ENCODE measurements at places on chromosomes 1 and 21.
A peak's percentile ranks its signal among the peaks of the same experiment; 100 is the strongest.

DNA sequence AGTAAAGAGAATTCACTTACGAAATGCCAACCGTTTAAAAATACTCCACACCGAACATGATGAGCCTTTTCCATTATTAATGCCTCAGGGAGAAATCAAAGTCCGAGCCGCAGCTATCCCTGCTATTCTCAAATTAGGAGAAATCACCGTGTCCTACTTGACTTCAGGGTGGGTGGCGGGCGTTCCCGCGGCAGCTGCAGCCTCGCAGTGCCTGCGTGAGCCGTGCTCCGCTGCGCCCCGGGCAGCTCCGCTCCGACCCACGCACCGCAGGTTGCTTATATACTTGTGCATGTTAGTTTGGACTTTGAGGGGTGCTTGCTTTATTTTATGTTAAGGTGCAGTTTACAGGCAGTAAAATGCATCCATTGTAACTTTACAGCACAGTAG is 35.6 kb upstream of the PCBP3 start:
- DNase-seq, result no peak

- DNase-seq, result no peak
These were observed at the start of gene TRIM46 for GRCh38 chr1:155173478-155174323. Gene TRIM46, plus strand, starts transcription at chr1:155173849. Its CDS starts 118 bp downstream, at chr1:155173967.

- no peak for DNase-seq
These were observed 60.6 kb downstream of the UCHL5 start for GRCh38 chr1:192998536-192998935.

- no peak for DNase-seq
These were observed 25.5 kb downstream of the DCAF8 start for GRCh38 chr1:160236806-160237205.

DNA sequence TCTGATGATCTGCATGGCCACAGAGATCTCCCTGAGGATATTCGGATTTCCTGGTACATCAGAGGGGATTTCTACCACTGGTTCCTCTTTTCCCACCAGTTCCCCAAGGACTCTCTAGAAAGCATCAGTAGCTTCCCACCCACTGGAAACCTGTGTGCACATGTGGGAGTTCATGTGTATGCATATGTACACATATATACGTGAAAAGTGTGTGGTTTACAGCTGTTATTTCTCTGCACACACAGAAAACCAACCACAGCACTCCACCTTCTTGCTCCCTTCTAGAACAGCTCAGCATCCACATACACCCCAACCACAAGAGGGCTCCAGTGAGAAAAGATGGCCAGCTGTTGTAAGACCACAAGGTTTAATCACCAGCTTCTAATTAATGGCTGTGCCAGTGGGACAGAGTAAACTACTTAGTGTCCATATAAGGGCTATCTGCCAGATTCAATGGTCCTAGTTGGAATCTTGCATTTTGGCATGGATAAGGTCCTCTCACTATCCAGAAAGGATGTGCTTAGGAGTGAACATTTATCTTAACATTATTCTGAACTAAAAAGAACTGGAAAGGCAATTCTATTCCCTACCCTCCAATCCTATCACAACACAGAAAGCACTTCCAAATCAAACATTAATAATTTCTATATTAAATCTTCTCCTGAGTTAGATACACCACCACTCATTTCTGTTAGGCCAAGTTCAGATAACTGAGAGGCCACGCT is 24.1 kb downstream of the GPR3 start:
- DNase-seq, result no peak

DNA sequence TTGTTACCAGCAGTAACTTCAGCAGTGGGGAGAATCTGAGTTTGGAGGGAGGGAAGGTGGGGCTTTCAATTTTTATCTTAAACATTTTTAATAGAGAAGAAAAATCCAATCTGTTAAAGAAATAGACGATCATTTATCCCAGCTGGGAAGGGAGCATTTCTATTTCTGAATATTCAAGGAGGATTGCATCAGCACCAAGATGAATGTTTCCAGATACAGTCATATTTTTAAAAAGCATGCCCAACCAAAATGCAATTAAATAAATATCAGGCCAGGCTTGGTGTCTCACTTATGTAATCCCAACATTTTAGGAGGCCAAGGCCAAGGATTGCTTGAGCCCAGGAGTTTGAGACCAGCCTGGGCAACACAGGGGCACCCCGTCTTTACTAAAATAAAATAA is 1.7 kb upstream of the ATP1A4 start:
- no peak for DNase-seq

DNA sequence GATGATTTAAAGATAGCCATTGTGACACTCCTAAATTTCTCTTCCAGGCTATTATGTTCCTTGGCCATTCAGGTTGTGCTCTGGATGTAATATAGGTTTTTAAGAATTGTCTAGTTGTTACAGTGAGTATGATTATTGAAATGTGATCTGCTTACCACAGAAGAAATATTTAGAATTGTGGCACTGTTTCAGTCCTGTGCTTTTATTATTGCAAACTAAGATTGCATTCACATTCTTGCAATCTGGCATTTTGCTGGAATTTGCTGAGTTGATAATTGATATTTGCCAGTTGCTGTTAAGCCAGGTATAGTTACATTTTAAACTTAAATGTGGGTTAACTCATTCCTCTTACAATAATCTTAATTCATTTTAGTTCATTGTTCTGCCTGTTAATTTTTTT is 22.3 kb downstream of the EXO1 start:
- DNase-seq, result no peak

- no peak for DNase-seq
These were observed 118.1 kb upstream of the PPP2R5A start for GRCh38 chr1:212167098-212167497.

DNA sequence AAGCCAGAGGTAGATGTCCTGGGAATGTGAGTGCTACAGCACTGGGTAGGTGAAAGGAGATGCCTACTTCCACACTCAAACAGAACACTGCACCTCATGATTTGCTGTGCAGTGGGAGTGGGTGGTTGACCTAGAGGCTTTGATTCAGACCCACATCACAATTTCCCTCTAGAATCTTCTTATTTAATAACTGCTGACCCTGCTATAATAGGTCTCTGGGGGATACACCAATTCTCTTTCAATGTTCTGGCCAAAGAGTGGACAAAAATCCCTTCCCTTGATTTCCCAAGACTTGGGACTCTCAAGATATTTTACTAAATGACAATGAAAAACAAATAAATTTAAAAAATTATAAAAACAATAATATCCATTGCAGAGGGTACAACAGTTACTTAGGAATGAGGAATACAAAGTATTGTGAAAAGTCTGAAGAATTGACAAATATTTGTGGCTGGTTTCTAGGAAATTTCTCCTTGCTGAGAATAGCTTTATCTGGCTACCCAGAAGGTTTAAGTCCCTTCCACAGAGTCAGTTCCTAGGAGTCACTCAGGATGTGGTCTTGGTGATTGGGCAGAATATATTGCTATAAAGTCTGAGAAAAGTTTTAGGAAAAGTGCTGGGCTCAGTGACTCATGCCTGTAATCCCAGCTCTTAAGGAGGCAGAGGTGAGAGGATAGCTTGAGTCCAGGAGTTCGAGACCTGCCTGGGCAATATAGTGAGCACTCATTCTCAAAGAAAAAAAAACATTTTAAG is 2.4 kb upstream of the FCGR2A start:
- no peak for DNase-seq

DNA sequence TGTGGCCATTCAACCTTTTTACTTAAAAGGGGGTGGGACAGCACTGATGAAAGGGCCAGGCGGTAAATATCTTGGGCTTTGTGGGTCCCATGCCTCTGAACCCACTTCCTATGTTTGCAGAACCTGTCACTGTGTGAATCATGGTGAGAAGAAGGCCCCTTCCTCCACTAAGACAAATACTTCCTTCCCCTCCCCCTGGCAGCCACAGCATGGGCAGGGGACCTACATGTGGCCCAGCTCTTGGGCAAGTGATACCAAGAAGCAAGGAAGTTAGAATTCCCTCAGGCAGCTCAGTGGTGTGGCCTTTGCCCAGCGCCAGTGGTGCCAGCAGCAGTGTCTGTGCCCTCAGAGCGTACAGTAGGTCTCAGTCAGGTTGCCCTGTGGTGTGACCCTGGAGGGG is 168.6 kb downstream of the TRIM33 start:
- DNase-seq, result no peak

- no peak for DNase-seq
These were observed 15.3 kb downstream of the SRSF4 start for GRCh38 chr1:29166291-29166878.

- peak; percentile 64 for DNase-seq
These were observed 23.4 kb downstream of the KCNQ4 start for GRCh38 chr1:40806731-40807695.

GRCh38 chr1:210506689-210507088 is 178.0 kb downstream of the HHAT start:
- DNase-seq, result no peak

GRCh38 chr1:79197421-79197820 is 190.9 kb upstream of the ADGRL4 start:
- DNase-seq, result no peak

GRCh38 chr1:177487481-177487880 is 316.7 kb downstream of the BRINP2 start:
- DNase-seq, result no peak

- no peak for DNase-seq
These were observed 25.7 kb upstream of the BACE2 start for GRCh38 chr21:41142051-41142795.

DNA sequence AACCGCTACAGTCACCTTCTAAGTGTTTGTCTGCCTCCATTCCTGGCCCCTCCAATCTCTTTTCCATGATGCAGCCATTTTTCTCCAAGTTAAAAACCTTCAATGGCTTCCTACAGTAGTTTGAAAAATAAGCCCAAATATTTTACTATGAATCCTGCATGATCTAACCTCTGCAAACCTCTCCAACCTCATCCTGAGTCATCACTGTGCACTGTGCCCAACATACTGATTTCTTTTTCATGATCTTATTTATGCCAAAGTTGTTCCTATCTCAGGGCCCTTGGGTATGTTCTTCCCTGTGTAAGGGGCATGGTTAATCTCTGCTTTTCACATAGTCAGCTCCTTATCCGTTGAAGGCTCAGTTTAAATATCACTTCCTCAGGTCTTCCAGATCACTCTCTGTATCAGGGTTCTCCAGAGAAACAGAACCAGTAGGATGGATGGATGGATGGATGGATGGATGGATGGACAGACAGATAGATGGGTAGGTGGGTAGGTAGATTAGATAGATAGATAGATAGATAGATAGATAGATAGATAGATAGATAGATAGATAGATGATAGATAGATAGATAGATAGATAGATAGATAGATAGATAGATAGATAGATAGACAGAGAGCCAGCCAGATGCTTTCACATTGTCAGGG is 18.1 kb upstream of the PTPN14 start:
- no peak for DNase-seq

DNA sequence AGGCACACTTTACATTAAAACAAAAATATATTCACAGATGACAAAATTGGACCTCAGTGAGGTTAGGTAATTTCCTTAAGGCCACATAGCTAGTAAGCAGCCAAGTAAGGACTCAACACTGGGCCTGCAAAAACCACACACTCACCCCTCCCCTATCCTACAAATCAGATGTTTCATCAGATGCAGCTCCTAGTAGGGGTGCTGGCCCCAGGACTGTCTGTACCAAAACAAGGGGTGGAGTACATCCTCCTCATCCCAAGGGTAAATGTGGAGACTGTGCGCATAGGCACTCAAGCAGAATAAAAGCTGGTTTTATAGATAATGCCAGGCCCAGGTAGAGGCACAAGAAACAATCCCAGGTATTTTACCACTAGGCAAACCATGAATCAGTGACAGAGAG is 25.7 kb downstream of the URB1 start:
- DNase-seq, result no peak

GRCh38 chr1:68777851-68778250 is 281.0 kb upstream of the DEPDC1 start:
- DNase-seq, result no peak

DNA sequence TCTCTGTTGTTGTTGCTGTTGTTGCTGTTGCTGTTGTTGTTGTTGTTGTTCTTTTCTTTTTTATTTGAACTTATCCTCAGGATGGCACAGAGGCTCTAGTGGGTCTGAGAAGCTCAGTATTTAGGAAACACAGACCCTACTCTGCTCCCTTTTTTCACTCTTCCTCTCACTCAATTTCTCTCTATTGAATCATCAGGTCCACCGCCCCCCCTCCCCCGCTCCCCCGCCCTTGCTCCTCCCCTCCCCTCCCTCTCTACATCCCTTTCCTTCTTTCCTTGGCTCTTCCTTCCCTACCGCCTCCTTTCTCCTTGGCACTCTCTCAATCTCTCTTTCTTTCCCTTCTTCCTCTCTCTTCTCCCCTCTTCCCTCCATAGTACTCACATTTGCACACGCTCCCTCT is 218.5 kb upstream of the ZC3H12A start:
- DNase-seq, result no peak

GRCh38 chr21:44517175-44517899 is 22.7 kb downstream of the KRTAP10-1 start:
- no peak for DNase-seq

DNA sequence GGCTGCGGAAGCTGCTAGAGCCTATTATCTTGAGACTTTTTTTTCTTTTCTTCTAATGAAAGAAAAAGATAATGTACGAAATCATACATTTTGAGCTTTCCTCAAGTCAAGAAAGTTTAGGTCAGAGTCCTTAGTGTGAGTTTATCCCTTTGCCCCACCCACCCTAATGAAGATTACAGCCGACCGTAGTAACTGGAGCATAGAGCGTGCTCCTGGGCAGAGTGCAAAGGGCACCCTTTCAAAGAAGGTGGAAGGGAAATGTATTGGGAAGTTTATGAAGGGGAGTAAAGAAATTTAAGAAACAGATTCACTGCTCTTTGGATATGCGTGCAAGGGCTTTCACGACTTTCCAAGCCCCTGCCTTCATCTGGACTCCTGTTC is 17.2 kb downstream of the GNG12 start:
- DNase-seq, result no peak

DNA sequence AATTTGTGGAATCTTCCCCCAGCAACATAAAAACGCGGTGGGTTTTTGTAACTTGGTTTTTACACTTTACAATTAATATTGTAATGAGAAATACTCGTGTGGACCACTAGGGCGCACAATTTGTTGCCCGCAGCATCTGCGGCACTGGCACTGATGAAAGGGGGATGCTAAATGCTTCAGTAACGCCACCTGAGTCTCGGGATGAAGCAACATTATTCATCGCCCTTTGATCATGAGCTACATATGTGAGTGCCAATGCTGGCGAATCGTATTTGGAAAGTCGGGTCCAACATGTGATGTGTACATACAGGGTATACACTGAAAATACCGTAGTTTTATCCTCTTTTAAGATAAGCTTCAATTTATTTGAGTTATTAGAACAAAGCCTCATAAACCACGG is 34.2 kb upstream of the COX20 start:
- DNase-seq, result no peak

DNA sequence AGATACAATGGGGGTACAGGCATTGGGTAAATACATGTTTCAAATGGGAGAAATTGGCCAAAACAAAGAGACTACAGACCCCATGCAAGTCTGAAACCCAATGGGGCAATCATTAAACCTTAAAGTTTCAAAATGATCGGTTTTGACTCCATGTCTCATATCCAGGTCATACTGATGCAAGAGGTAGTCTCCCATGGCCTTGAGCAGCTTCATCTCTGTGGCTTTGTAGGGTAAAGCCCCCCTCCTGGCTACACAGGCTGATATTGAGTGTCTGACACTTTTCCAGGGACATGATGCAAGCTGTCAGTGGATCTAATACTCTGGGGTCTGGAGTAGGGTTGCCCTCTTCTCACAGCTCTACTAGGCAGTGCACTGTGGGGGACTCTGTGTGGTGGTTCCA is 286.1 kb downstream of the LRRIQ3 start:
- DNase-seq, result no peak

- no peak for DNase-seq
These were observed 319.2 kb upstream of the ADGRL4 start for GRCh38 chr1:79325705-79326104.

All from uterus (tissue), 4 donors.